Chondrocyte (in vitro differentiated cells): ENCODE measurements at places on chromosomes 16 and 17.

DNA sequence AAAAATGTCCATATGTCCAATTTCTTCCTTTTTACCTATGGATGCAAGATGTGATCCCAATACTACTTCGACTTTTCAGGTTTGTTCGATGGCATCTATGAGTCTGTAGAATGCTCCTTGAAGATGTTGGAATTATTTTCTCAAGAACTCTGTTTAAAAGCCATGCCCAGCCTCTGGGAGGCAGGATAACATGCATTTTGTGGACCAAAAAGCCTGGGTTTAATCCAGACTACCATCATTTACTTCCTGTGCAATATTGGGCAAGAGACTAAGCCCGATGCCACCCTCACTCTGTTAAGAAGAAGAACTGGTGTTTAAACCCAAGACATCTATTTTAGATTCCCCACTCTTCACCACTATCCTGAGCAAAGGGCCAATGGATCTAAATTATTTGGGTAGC is 42.8 kb upstream of the SALL1 start:
- DNase-seq = no peak

DNA sequence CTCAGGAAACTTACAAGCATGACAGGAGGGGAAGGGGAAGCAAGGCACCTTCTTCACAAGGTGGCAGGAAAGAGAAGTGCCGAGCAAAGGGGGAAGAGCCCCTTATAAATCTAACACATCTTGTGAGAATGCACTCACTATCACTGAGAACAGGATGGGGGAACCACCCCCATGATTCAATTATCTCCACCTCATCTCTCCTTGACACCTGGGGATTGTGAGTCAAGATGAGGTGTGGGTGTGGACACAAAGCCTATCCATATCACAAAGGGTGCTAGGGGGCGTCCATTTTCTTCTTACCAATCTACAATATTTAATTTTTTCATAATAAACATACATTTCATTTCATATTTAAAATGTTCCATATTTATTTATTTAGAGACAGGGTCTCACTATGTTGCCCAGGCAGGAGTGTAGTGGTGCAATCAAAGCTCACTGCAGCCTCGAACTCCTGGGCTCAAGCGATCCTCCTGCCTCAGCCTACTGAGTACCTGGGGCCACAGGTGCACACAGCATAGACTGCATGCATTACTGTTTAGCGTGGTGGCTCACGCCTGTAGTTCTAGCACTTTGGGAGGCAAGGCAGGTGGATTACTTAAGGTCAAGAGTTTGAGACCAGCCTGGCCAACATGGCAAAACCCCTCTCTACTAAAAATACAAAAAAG is 26.5 kb upstream of the FAAP100 start:
- DNase-seq = no peak

GRCh38 chr16:27291106-27291505 is 22.5 kb upstream of the NSMCE1 start:
- no peak for DNase-seq

- no peak for DNase-seq
Observed at GRCh38 chr17:60139438-60140285, 10.1 kb upstream of the CA4 start.

- DNase-seq = no peak
Observed at GRCh38 chr17:4297351-4297750, 33.6 kb upstream of the ANKFY1 start.

- DNase-seq = no peak
Observed at GRCh38 chr17:37160944-37161343, 212.2 kb downstream of the AATF start.

- DNase-seq = no peak
Observed at GRCh38 chr16:51849715-51850114, 697.2 kb downstream of the TOX3 start.

DNA sequence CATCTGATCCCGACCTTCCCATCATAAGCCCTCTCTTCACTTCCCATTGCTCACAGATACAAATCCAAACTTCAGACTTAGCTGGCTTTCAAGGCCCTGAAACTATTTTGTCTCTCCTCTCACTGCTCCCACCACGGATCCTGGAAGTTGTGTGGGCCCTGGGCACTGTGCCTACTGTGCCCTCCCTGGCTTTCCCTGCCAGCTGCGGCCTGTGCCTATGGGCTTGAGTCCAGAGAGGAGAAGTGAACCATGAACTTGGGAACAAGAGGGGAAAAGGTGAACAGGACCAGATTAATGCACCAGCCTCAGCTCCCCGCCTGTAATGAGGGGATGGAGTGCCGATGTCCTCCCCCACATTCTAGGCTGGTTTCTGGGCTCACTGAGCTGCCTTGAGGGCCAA is 18.9 kb upstream of the KCNJ12 start:
- DNase-seq = peak; percentile 42

GRCh38 chr16:17173281-17173680 is 297.5 kb downstream of the XYLT1 start:
- DNase-seq = no peak

DNA sequence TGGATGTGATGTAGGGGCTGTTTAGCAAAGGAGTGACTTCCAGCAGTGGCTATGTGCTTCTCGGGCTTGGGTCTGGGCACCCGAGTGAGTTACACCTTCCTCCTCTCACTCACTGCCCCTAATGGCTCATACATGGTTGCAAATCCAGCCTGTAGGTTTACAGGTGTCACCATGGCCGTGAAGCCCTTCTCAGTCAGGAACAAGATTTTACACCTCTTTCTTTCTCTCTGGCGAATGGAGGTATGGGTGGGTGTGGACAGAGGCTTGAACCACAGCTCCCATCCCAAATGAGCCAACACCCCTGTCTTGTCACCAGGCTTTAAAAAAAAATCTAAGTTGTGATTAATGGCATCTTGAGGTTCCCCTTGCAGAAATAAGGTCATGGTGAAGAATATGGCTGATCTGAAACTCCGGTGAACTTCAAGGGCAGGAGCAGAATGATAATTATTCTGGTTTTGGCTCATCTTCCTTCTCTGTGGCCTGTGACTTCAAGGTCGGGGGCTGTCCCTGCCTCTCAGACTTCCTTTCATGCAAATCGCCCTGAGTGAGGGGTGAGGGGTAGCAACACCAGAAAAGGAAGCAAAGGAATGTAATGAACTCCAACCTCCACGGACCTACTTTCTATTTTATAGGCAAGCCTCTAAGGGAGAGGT is 331.2 kb downstream of the MAF start:
- no peak for DNase-seq

DNA sequence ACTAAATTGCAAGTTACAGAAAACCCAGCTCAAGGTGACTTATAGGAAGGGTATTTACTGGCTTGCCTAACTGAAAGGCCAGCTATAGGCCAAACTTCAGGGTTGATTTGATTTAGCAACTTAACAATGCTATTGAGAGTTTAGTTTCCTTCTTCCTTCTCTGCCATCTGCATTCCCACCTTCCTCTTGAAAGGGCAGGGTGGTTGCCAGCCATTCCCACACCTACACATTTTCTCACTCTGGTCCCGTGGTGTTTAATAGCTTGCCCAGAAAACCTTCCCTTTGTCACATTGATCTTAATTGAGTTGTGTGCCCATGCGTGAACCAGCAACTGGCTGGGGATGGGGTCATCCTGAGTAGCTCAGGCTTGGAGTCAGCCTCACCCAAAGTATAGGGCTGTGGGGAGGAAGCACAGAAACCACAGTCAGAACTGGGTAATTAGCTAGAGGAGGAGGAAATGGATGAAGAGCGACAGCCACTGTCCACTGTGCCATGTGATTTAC is 194.7 kb downstream of the SPECC1 start:
- no peak for DNase-seq
